ENCODE measurements at places on chromosomes 7 and 10.

DNA sequence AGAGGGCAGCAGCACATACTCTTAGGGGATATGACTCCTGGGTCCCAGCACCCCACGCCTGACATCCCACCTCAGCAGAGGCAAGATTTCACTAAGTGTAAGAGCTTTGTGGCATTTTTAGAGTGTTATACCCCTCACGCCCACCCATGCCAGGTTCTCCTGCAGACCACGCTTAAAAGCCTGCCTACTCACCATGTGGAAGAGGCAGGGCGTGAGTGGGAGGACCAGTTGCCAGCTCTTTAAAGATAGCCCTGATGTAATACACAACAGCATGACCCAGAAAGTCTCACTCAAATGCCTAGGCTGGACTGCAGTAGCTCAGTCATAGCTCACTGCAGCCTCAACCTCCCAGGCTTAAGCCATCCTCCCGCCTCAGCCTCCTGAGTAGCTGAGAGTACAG, 44.4 kb upstream of the CELF2 start:
- DNase-seq = no peak

DNA sequence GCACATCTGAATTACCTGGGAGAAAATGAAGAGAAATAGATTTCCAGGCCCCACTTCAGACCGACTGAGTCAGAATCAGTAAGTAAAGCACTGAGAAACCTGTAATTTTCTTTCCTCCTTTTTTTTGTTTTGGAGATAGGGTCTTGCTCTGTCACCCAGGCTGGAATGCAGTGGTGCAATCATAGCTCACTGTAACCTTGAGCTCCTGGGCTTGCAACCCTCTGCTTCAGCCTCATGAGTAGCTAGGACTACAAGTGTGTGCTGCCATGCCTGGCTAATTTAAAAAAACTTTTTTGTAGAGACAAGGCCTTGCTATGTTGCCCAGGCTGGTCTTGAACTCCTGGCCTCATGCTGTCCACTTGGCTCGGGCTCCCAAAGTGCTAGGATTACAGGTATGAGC, 260.2 kb downstream of the STK31 start:
- no peak for DNase-seq

DNA sequence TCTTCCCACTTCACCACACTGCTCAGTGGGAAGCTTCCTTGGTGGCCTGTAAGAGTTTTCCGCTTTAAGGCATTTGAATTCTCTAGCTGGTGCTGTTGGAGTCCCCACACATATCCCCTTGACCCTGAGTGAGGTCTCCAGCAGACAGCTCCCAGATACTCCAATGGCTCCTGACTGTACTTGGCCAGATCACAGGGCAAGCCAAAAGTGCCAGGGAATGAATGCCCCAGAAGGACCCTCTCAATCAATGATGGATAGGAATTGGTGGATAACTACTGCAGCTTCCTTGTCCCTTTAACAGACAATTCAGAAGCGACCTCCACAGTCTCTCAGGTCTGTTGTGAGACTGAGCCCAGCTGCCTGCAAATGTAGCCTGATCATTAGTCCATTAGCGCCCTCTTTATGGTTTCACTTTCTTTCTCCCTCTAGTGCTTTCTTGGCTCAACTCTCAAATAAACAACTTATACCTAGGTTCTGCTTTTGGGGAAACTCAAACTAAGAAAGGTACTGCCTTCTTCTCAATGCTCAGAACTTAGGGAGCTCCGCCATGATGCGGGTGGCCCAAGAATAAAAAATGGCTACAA, 283.0 kb downstream of the TCF7L2 start:
- no peak for DNase-seq

DNA sequence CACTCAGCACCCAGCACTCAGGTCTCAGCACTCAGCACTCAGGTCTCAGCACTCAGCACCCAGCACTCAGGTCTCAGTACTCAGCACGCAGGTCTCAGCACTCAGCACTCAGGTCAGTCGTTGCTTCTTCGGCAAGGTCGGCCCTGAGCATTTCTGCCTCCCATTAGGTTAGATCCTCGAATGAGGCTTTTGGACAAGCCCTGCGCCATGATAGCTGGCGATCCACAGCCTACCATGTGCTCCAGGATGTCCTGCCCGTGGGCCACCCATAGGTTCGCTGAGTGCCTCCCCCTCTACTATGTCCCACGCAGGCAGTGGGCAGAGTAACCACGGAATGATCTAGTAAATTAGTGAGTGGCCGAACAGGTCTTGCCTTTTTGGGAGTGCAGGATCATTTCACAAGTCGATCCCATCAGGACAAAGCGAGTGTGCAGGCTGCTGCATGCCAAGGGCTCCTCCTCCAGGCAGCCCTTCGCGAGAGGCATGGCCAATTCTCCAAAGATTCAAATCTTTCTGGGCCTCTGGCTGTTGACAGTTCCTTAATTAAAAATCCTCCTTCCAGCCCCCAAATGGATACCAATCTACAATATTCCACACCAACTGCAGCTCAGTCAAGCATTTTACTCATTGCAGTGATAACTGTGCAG, 206.3 kb downstream of the ADARB2 start:
- DNase-seq = no peak

GRCh38 chr10:119273413-119273812, 66.0 kb downstream of the GRK5 start:
- DNase-seq = no peak

DNA sequence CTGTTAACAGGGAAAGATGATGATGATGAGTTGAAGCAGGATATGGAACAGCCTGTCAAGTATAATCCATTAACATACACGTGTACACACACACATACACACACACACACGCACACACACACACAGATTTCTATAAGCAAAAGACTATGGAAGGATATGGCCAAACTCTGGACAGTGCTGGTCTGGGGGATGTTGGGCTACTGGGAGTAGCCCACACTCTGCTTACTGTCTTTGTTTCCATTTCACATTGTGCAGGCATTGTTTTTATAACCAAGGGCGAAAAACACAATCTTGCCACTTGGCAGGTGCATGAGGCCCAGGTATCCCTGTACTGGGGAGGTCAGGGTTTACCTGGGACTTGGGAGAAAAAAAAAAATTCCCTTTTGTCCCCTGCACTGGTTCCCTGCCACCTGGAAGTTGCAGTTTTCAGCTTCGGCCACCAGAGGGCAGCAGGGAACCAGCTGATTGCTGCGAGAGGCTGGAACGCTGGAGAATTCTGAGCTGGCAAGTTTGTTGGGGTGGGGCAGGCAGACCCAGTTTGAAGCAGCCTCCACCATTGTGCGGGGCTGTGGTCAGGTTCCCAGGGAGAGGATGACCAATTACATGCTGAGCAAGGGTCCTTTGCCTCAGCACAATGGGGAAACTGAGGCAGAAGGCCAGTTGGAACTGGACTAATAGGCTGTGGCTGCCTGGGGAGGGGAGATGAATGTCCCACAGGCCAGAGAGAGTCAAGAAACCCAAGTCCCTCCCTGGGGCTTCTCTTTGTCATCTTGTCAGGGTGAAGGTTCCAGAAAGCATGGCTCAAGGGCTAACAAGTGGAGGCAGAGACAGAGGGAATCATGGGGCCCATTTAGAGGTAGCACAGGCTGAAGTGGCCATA, 27.3 kb downstream of the PPIF start:
- DNase-seq = peak; percentile 79

DNA sequence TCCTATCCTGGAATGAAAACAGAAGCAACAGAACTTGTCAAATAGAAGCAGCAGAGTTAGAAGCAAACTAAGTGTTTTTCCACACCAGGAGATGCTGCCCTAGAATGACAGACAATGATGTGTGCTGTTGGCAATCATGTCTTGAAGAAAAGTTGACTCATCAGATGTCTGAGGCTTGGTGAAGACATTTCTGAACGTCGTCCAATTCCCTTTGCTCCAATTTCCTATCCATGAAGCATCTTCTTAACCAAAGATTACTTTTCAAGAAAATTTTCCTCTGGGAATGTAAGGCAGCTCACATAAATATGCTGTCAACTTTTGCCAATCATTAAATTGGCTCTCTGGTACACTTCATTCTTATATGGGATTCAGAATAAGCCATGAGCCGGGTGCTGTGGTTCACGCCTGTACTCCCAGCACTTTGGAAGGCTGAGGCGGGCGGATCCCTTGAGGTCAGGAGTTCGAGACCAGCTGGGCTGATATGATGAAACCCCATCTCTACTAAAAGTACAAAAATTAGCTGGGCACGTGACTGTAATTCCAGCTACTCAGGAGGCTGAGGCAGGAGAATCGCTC, 34.6 kb downstream of the MALSU1 start:
- DNase-seq = no peak

DNA sequence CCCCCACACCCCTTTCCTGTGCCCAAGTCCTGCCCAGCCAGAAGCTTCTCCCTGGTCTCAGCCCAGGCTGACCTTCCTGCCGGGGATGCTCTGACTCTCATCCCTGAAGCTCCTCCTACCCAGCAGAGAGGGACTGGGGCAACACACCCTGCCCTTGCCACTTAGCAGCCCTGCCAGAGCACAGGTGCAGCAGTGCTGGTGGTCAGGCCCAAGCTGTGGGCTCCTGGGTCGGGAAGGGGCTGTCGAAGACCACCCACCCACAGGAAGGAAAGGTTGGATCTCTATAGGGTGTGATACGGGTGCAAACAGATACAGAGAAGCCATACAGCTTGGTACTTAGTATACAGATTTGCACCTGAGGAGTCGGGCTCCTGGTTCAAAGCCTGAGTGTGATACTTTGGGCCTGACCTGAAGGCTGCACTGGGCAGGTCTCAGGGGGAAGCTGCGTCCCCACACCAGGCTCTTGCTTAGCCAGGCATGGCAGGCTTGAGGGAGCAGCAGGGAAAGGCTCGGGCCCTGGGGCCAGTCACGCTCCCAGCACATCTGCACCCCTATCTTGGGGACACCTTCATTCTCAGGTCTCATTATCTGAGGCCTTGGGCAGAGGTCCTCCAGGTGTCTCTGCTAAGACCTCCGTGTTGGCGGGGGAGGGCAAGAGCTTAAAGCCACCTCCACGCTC, 47.3 kb downstream of the TCERG1L start:
- DNase-seq = no peak

DNA sequence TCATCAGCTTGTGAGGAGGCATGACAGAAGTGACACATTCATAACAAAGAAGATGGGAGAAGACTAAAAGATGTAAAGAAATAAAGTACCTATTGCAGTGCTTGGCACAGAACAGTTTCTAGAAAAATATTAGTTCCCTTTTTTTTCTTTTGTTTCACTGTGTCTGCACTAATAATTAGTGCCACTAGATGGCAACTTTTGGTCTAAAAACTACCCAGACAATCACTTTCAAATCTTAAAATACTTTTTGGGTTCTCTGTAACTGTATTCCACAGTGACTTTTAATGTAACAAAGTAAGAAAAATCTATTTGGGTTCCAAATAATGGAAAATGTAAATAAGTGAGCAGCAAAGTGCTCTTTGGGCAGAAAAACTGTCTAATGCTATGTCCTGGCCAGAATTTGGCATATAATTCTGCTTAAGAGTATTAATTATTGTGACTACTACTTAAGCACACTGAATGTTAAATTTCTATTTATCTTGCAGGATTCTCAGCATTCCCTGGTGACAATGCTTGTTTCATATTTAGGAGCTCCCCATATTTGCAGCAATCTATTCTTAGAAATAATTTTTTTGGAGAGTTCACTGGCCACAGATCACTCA, 134.8 kb upstream of the KIF5B start:
- no peak for DNase-seq

DNA sequence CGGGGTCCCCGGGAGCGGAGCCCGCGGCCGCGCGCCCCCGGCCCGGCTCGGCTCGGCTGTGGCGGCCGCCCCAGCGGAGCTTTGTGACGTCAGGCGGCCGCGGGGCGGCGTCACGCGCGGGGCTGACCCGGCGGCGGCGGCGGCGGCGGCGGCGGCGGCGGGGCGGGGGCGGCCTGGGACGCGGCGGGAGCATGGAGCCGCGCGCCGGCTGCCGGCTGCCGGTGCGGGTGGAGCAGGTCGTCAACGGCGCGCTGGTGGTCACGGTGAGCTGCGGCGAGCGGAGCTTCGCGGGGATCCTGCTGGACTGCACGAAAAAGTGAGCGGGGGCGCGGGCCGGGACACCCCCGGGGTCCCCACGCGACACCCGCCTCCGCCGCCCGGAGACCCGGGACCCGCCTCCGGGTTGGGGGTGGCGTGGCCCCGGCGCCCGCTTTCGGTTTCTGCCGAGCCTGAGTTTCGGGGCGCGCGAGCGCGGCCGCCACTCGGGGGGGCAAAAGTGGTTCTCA, at the start of gene PWWP2B:
PWWP2B (plus strand) TSS at position 165 of the 506 bp plus-strand sequence; CDS start at position 192, 27 bp downstream.
- DNase-seq = peak; percentile 47

DNA sequence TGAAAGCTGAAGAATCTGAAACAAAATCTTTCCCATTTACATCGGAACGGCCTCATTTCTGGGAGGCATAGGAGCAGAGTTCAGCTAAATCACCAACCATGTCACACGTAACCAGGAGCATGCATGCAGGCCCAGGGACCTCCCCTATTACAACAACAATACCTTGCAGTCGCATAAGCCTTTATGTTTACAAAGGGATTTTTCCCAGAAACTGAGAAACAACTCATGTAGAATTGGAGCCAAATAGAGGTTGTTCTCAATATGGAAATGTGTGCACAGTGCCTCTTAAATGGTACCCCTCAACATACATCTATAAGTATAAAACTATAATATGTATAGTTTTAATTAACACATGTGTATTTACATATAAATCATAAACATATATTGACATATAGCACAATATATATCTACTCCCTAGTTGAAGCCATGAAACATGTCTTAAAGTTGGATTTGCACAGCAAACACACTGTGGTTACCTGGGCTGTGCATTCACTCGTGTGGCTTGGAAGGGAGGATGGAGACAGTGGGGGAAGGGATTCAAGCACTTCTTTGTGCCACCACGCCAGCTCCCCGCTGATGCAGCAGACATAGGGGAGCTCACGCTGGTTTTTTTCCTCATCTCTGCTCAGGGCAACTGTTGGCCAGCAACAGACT, 35.0 kb upstream of the DGKI start:
- DNase-seq = no peak

DNA sequence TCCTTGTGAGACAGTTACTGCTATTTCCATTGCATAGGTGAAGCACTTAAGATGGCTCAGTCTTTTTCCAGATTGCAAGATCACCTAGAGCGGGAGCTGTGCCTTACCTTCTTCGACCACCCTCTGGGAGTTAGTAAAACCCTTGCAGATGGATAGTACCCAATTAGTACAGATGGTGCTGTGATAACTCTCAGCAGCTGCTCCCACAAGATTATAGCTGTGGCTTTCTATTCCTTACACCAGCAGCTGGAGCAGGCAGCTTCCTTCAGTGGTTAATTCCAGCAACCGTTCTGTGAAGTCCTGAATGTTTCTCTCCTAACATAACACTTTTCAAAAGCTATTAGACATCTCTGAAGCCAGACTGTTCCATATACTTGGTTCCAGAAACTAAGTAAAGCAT, 796.8 kb downstream of the XPNPEP1 start:
- DNase-seq = no peak

GRCh38 chr7:81507221-81507620, 262.6 kb downstream of the HGF start:
- no peak for DNase-seq

Measured in stimulated activated CD4-positive, alpha-beta T cell treated with anti-CD3 and anti-CD28 coated beads, Interleukin-2, amount 100 ng/mL, for 48 hours (primary cell).